ENCODE measurements at places on chromosomes 13 and 19.
A peak's percentile ranks its signal among the peaks of the same experiment; 100 is the strongest.

GRCh38 chr13:94674609-94675348 is 37.6 kb downstream of the SOX21 start:
- peak; percentile 61 for DNase-seq

DNA sequence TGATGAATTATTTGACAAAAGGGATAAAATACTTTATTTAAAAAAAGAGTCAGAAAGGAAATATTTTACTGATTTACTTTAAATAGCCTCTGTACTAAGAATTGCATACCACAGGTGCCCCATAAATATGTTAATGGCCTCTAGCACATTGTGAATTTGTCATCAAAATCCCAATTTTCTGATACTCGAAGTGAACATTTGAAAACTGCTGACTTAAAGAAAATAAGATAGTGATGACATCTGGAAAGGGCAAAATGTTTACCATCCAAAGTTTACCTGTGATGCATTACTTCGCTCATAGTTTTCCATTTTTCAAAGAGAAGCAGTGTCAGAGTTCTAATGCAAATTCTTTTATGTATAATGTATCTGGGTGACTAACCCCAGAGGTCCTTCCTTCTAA is 455.4 kb downstream of the KLF5 start:
- no peak for DNase-seq

DNA sequence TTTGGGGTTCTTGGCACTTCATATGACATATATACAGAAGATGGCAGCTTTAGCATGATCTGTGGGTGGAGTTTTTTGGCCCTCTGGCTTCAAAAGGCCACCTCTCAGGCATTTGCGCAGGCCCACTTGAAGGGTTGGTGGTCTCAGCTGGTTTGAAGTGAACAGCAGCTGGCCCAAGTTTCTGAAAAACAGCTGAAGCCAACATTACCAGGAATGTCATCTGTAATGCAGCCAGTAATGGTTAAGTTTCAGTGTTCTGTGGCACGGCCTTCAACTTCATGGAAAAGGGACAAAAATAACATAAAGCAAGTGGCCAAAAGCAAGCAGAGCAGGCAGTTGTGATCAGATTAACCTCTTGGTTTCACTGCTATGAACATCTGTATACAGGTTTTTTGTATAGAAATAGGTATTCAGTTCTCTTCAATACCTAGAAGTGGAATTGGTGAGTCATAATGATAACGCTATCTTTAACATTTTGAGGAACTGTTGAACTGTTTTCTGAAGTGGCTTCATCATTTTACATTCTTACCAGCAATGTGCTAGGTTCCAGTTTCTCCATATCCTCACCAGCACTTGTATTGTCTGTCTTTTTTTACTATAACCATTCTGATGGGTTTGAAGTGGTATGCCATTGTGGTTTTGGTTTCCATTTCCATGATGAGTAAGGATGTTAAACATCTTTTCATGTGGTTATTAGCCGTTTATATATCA is 245.4 kb downstream of the SHISA2 start:
- DNase-seq = no peak

GRCh38 chr19:45885556-45886426 is at the start of gene IRF2BP1:
IRF2BP1 (minus strand) TSS chr19:45886141; CDS start chr19:45885774, 367 bp downstream.
- DNase-seq = peak; percentile 90

GRCh38 chr13:43544011-43544410 is 242.8 kb downstream of the ENOX1 start:
- DNase-seq = no peak

- no peak for DNase-seq
Measured at GRCh38 chr13:80881942-80882445, 541.1 kb upstream of the SPRY2 start.

DNA sequence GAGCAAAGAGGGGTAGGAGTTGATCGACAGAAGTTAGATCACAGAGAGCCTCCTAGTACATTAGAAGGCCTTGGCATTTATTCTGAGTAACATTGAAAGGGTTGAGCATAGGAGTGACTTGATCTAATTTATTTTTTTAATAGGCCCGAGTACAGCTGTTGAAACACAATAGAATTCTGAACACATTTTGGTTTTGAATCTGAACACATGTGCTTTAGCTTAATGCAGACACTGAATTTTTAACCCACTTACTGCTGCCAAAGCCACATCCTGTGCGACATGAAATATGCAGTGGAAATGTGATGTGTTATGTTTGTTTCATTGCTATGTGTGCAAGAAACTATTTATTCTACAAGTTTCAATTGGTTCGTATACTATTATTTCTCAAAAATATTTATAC is 1505.9 kb downstream of the PCDH9 start:
- no peak for DNase-seq

GRCh38 chr19:16416991-16417390 is 54.8 kb downstream of the EPS15L1 start:
- no peak for DNase-seq

DNA sequence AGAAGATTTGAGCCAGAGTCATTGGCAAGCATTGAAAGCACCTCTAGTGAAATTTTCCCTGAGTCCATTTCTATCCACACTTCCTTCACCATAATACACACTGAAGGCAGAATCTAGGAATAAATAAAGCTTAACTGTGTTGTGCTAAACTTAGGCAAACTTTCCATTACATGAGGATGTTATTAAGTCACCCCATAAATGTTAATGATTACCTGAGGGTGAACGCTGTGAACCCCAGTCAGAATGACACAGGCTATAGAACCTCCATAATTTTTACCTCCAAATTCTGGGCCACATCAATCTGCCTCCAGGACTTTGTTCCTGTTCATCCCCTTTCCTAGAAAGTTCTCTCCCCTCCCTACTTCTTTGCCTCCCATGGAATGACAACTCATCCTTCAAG is 71.0 kb downstream of the RAP2A start:
- DNase-seq = no peak

DNA sequence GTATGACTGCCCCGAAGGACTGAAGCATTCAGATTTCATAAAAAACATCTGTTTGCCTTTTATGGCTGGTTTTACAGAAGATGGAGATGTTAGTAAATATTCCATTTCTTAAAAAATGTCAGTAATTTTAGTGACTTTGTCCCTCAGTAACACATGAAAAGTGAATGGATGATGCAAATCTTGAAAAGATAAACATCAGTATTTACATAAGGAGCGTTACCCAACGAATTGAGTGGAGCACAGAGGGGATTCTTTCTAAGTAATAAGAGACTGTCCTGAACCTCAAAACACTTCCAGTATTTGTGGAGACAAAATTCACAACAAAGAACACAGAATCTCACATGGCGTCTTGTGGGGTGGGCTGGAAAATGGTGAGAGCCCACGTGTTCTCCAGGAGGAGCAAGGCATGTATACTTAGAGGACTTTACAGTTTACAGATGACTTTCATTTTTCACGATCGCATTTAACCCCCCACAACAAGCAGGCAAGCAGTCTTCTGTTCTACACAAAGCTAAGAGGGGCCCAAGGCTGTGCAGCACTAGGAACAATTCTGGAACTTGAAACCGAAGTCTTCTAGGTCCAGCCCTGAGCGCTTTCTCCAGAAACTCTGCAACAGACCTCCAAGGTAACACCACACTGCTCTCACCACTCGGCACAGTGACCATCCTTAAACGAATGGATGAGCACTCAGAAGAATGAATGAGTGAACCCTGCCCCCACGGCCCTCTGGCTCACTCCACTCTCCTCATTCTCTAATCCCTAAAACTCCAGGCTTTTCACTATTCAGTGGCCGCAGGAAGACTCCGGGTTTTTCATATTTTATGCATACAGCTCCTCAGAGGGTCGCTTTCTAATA is 709.8 kb downstream of the UQCRFS1 start:
- no peak for DNase-seq

DNA sequence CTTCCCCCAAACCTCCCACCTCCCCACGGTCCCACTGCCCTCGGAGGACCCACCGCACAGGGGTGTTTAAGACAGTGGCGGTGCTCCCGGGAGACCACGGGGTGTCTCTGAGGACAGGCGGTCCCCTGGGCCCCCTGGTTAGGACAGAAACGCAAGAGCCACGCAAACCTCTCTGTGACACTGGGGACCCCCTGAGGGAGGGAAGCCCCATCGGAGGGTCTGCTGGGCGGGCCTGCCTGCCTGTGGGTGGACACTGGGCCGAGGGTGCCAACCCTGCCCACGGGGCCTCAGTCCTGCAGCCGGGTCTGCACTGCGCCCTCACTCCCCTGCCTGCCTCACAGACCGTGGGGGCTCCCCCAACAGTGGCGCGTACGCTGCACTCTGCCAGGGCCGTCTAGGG is 17.5 kb downstream of the MCF2L start:
- no peak for DNase-seq

GRCh38 chr13:46313432-46314257 is 73.4 kb downstream of the RUBCNL start:
- DNase-seq = no peak

DNA sequence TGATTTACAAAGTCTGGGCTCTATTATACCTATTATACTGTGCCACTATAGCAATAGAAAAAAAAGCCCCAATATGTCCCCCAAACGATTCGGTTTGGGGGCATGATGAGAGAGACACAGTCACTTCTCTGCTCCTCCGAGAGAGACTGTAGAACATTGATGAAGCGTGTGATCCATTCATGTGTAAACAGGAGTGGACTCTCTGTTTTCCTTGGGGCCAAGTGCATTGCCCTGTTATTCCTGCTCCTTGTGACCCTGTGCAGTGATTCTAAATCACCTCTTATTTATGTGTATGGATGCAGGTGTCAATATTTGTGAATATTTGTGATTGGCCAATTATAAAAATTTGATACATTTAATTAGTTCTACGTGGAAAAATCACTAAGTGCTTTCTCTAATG is 17.0 kb downstream of the F10 start:
- no peak for DNase-seq

DNA sequence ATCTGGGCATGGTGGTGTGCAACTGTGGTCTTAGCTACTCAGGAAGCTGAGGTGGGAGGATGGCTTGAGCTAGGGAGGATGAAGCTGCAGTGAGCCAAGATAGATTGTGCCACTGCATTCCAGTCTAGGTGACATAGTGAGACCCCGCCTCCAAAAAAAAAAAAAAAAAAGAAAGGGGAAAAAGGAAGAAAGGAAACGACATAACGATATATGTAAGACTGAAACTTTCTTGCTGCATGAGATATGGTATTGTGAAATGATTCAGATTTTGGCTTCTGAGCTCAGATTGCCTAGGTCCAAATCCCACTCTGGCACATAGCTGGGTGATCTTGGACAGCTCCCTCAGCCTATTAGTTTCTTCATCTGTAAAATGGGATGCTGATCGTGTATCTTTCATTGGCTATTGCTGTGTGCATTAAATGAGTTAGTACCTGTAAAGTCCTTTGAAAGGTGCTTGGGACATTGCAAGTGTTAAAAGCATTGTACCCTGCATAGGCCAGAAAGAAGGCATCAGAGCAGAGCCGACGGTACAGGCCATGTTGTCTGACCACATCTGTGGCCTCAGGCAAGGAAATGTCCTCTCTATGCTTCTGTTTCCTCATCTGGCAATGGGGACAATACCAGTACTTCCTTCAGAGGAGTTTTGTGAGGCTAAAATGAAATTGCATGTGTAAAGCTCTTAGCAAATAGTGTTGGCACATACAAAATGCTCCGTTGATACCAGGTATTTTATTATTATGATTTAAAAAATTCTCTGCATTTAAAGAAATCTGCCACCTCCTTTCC is 32.6 kb upstream of the SLC46A3 start:
- no peak for DNase-seq

DNA sequence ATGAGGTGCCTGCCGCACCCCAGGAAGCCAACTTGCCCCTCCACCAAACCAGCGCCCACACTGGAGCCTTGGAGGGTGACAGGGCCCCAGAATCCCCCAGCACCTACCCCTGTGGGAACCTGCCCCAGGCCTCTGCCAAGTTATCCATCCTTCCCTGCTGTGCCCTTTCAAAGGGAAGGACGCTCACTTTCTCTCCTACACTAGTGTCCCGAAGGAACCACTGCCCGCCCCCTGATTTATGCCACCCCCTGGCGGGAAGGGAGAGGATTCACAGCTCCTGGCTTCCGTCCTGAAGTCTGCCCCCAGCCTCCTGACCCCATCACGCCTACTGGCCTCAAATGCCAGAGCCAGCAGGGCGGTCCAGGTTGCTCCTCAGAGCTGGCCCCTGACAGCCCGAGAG is 1.4 kb downstream of the EVI5L start:
- no peak for DNase-seq

DNA sequence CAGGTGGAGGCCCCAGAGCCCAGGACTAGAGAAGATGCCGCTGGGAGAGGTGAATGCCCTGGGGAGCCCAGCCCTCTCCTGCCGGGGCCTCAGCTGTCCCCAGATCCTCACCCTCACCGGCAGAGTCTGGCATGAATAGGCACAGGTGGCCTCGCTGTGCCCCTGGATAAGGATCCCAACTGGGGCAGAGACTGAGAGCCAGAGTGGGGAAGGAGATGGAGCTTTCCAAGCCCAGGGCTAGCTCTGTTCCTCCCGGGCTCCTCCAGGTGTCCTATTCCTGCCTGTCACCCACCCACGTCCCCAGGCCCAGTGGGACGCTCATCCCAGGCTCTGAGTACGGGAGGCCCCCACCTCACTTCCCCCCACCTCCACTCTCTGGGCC is 16.5 kb downstream of the PRR36 start:
- DNase-seq = no peak

DNA sequence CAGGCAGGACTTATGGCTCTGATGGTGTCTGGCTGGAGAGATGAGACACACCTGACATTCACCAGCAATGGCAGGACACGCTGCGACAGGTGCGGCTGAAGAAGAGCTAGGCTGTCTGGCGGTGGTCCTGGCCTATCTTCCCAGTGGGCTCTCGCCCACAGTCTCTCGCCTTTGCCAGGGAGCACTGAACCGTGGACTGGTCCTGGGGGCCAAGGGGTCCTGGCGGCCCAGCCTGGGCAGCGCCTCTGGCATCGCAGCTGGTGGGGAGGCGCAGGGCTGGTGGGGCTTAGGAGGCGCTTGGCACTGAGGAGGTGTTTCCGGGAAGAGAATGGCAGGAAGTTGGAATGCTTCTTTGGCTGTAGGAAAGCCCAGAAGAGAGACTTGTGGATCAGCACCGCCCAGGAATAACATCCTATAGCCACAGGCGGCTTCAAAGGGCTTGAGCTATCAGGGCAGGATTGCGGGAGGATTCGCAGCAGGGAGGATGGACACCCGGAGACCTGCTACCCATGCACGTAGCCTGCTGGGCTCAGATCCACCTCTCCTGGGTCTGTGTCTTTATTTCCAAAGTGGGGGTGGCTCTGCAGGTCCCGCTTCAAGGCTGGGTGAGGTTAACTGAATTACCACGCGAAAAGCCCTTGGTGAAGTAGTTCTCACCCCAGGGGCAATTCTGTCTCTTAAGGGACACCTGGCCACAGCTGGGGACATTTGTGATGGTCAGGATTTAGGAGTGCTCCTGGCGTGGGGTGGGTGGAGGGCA is 14.6 kb downstream of the KDM4B start:
- no peak for DNase-seq

- no peak for DNase-seq
Measured at GRCh38 chr13:80921971-80922370, 581.0 kb upstream of the SPRY2 start.

- no peak for DNase-seq
Measured at GRCh38 chr13:106467427-106468122, 67.9 kb downstream of the EFNB2 start.

GRCh38 chr19:53467485-53468262 is at the start of gene ZNF813:
ZNF813 (plus strand) TSS chr19:53467733; CDS start chr19:53483823, 16,090 bp downstream.
- peak; percentile 97 for DNase-seq

DNA sequence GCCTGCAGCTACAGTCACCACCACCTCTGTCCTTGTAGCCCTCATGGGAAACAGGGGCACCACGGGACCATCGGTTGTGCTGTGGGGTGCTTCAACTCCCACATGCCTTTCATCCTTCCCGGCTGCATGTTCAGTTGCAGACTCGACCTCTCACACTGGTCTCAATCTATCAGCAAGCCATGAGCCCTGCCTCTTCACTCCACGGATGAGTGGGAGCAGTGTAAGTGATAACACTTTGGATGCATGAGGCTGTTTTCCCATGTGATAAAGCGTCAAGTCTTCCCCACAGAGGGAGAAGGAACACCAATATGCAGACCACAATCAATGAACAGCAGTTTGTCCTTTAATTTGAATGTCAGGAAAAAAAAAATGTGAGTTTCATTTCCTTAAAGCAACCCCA is 12.2 kb downstream of the SERP2 start:
- DNase-seq = no peak

Measured in CD4-positive, alpha-beta T cell treated with Interleukin-6 for 4 hours (primary cell).